ENCODE measurements at places on chromosomes 7 and 10. TPM values are rescaled to one million over a fixed set of nuclear protein-coding genes. Genes with fewer than 3 reads are reported as not detected.

Gene EGR2
- 6.1 TPM for total RNA-seq

Gene CFAP70
- 2.8 TPM for total RNA-seq

Gene ASIC3
- 8.6 TPM for total RNA-seq

Gene RARRES2
- total RNA-seq, result not detected

Gene MSMB
- total RNA-seq, result not detected

Gene MMD2
- not detected for total RNA-seq

Gene ANXA8L1
- total RNA-seq, result not detected

Gene COL13A1
- total RNA-seq, result not detected

Gene ZNF365
- 0.60 TPM for total RNA-seq

Gene MDFIC
- 17.2 TPM for total RNA-seq

Gene CYP2E1
- 0.73 TPM for total RNA-seq

Gene PRLHR
- total RNA-seq, result not detected

Gene TSPAN12
- total RNA-seq, result not detected
